Stimulated activated CD4-positive, alpha-beta T cell treated with anti-CD3 and anti-CD28 coated beads, TNF-alpha, amount 100 ng/mL, for 24 hours (primary cell): ENCODE measurements at places on chromosomes 7 and 10.

DNA sequence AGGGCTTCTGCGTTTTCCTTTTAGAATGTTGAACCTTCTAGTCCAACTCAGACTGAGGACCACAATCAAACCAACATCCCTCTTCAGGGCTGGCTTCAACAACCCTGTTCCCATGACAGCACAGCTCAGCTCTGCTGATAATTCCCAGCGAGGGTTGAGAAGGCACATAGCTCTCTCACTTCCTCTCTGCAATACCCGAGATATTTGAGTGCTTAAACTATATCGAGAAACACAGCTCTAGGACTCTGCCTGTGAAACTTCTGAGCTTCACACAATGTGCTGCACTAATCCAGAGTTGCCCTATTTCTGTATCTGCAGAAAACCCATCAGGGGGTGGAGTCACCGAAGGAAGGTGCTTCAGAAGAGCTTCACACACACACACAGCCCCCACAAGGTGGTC is 1.6 kb upstream of the ADARB2 start:
- DNase-seq = no peak

- DNase-seq = no peak
These were observed 138.6 kb downstream of the NRF1 start for GRCh38 chr7:129750091-129750490.

DNA sequence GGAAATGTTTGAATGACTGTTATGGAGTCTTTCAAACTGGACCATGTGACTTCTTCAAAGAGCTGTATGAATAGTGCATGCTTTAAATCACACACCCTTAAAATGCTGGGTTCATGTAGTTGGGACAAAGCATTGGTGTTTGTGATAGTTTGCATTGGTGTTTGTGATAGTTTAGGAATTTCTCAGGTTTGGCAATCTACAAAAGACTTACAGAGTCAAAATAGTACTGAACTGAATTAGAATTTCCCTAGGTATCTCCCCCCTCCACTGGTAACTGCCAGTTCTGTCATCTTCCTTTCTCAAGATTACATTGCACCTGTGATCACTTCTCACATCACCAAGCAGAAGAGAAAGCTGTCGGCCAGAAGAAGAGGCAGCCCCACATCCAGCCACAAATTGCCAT is 261.1 kb downstream of the GATA3 start:
- no peak for DNase-seq

DNA sequence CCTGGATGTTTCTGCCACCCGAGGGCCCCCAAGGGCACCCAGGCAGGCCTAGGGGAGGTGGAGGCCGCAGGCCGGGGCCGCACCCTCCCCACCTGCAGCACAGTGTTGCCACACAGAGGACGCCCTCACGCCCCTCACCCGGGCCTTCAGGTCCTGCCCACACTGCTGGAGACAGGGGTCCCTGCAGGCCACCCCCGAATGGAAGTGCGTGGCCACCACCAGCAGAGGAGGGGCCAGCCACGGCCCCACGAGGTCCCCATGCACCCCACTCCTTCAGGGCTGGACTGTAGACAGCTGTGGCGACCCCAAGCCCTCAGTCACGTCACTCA is 35.4 kb downstream of the ADAP1 start:
- DNase-seq = no peak

- no peak for DNase-seq
These were observed 561 bp downstream of the FGFR2 start for GRCh38 chr10:121597504-121598262.

- no peak for DNase-seq
These were observed 40.0 kb downstream of the ZCCHC24 start for GRCh38 chr10:79405221-79405994.

DNA sequence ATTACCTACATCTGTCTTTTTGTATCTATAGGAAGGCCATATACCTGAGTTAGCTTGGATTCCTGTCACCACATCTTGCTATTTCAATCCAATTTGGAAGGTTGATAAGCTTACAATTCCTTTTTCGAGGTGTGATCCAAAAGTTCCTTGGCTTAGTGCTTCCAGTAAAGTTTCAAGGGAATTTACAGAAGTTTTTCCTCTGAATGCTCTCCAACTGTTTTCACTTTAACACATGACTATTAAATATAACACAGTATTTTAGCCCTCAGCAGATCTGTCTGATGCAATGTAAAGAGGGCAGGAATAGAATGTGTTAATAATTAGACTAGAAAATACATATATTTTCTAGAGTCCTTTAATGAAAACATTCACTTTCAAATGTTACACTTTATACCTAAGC is 171.4 kb downstream of the DKK1 start:
- DNase-seq = no peak

DNA sequence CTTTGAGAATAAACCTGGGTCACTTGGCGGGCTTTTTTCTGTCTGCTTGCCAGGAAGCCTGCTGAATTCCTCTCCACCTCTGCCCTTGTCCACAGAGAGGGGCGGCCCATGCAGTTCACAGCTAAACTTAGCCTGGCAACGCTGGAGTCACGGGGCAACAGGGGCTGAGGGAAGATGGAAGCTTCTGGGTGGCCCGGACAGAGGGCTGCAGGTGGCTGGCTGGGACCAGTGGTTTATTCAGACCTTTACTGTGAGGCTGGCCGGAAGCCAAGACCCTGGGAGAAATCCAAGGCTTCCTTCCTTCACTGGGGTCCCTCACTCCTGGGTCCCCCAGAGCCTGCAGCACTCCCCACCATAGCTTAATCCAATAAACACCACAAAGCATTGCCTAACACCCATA is 17.0 kb downstream of the ITPRIP start:
- DNase-seq = no peak

DNA sequence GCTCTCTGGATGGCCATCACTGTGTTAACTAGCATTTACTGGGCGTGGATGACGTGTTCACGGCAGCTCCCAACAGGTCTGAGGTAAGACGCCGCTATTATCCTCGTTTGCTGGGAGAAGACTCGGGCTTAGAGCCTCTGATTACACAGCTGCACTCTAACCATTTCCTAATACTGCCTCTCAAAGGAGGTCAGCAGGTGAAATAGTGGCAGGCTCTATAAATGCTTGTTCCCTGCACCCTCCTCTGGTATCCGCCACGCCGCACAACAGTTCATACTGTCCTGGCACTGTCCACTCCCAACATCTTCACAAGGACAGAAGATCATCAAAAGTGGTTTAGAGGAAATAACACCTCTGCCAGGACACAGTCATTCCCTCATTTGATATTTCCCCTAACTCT is 28.3 kb downstream of the HIPK2 start:
- no peak for DNase-seq

DNA sequence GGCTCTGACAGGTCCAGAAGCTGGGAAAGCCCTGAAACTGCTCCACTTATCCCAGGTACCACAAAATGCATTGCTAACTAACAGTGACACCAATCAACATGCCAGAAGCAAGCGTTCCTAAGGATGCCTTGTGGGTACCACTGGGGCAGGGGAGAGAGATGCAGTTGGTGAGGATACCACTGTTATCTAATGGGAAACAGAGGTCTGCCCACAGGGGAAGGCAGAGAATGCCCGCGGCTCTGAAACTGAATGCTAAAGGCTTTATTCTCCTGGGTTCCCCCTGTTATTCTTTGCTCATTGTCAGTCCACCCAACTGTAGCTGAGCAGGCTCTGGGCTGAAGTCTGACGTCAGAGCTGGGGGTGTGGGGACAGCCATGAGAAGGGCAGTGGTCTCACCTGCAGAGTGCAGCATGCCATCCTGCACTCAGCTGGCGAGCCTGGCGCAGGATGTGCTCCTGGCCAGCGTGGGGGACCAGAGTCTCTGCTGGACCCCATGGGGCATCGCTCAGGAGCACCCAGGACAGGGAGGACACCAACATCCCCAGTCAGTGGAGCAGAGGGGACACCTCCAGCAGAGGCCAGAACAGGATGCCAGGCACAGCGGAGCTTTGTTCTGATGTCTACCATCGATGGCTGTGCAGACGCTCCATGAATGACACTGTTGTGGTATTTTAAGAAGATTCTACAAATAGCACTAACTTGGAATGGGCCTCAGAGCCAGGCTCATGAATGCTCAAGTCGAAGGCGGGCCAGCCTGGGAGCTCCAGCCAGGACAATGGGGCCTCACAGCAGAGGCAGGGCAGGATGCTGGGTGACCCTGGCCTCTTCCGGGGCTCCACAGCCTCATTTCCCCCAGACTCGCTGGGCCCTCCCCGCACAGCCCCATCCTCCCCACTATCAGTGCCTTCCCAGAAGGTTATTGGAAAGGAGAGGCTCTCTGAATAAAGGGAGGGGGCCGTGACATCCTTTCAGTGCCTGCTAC is 95.8 kb downstream of the ARHGAP22 start:
- no peak for DNase-seq

GRCh38 chr10:7269988-7270387 is 140.8 kb downstream of the SFMBT2 start:
- no peak for DNase-seq

DNA sequence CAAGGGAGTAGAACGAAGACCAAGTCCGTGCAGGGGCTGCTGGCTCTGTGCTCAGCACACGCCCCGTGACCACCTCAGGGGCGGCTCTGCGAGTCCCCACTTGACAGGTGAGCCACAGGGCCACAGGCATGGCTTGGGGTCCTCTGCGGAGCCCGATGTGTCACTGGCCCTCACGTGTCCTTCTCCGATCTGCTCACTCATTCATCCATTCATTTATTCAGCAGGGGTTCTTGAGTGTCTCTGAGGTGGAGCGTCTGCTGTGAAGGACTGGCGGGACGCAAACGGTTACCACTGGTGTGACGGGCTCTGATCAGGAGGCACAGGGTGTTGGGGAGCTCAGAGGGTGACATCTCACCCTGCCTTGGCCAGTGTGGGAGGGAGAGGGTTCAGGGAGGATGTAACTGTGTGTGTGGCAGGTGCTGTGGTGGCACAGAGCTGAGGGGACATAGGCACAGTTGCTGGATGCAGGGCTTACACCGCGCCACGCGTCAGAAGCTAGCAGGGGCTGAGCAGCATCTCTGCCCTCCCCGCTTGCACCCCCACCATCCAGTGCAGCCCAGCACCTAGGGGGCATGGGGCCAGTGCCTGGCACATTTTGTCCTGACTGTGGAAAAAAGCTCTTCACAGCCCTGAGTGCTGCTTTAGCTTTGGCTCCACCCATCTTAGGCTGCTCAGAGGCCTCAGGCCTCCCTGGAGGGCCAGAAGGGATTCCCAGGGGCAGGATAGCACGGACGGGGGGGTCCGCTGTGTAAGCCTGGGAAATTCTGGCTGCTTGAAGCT is 116.8 kb downstream of the LHPP start:
- DNase-seq = no peak

GRCh38 chr10:110651044-110651958 is 7.2 kb downstream of the RBM20 start:
- DNase-seq = no peak

DNA sequence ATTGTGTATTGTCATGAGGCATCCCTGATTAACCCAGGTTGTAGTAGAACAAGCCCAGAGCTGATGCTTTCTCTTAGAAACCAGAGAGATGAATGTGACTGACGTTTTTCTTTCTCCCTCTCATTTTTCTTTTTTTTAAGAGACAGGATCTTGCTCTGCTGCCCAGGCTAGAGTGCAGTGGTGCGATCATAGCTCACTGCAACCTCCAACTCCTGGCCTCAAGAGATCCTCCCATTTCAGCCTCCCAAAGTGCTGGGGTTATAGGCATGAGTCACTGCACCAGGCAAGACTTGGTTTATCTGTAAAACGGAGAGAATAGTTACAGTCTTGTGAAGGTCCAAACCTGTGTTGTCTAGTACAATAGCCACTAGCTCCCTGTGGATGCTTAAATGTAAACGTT is 5.4 kb downstream of the LMTK2 start:
- no peak for DNase-seq

DNA sequence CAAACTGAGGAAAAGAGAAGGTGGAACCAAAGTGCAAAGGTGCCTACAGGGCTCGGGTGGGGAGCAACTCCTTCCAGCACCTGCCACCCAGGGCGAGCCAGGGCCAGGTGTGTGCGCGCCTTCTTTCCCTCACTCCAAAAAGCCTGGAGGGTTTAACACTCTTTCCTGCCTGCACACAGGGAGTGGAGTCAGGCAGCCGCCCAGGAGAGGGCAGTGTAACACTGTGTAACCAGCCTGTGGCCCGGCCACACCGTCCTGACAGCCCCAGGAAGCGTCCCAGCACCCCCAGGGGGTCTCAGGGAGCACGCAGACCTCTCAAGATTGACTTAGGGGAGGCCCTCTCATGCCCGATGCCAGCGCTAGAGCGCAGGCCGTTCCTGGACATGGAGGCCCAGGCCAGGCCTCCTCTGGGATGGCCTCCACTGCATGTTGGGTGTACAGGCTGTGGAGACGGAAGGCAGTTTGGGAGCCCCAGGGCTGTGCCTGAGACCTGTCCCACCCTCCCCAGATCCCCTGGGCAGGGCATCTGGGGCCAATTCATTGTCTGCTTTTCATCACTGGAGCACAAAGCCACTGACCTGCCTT is 13.4 kb downstream of the BRI3 start:
- no peak for DNase-seq

- no peak for DNase-seq
These were observed 146.5 kb downstream of the TMEM178B start for GRCh38 chr7:141220263-141220880.

- no peak for DNase-seq
These were observed 3.9 kb downstream of the RAB11FIP2 start for GRCh38 chr10:118042827-118043242.

- DNase-seq = no peak
These were observed 5.1 kb upstream of the TSPAN12 start for GRCh38 chr7:120862987-120863590.

- no peak for DNase-seq
These were observed 2.4 kb upstream of the ITPRIP start for GRCh38 chr10:104340641-104341040.

DNA sequence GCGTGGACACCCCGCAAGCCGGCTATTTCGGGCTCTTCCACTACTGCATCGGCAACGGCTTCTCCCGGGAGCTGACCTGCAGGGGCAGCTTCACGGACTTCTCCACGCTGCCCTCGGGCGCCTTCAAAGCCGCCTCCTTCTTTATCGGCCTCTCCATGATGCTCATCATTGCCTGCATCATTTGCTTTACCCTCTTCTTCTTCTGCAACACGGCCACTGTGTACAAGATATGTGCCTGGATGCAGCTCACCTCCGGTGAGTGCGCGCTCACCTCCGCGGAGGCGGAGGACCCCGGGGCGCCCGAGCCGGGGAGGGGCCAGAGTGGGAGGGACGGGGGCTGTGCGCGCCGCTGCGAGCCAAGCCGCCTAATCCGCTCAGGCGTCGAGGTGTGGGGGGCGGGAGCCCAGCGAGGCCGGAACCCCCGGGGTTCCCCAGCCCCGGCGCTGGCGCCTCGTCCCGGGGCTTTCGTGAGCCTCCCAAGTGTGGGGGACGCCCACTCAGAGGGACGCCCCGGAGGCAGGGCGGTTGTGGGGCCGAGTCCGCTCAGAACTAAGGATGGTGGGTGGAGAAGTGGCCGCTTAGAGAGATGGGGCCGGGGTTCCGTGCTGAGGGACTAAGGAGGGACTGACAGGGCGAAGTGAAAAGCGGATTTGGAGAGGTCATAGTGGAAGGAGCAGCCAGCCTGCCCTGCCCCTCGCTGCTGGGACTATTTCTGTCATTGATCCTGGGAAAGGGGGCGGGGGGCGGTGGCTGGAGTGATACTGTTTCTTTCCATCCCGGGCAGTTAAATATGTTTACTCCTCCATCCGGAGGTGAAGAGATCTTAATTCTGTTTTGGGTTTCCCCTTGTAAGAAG is 795 bp downstream of the LHFPL3 start:
- DNase-seq = no peak

- DNase-seq = no peak
These were observed 18.5 kb downstream of the STRIP2 start for GRCh38 chr7:129452589-129453231.

GRCh38 chr10:78438907-78439809 is 405.5 kb downstream of the RPS24 start:
- DNase-seq = no peak
